ENCODE measurements at places on chromosomes 4 and X.

GRCh38 chrX:131763674-131764073 is 219.8 kb downstream of the OR13H1 start:
- no peak for DNase-seq

DNA sequence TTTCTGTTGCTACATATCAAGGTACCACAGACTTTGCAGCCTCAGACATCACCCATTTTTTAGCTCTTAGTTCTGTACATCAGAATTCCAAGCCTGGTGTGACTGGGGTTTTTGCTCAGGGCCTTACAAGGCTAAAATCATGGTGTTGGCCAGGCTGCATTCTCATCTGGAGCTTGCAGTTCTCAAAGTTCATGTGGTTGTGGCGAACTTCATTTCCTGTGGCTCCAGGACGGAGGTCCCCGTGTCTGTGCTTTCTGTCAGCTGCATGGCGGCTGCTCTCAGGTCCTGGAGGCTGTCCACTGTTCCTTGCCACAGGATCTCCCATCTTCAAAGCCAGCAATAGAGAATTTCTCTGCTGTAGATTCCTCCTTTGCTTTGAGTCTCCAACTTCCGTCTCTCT is 157.4 kb downstream of the STIM2 start:
- no peak for DNase-seq

DNA sequence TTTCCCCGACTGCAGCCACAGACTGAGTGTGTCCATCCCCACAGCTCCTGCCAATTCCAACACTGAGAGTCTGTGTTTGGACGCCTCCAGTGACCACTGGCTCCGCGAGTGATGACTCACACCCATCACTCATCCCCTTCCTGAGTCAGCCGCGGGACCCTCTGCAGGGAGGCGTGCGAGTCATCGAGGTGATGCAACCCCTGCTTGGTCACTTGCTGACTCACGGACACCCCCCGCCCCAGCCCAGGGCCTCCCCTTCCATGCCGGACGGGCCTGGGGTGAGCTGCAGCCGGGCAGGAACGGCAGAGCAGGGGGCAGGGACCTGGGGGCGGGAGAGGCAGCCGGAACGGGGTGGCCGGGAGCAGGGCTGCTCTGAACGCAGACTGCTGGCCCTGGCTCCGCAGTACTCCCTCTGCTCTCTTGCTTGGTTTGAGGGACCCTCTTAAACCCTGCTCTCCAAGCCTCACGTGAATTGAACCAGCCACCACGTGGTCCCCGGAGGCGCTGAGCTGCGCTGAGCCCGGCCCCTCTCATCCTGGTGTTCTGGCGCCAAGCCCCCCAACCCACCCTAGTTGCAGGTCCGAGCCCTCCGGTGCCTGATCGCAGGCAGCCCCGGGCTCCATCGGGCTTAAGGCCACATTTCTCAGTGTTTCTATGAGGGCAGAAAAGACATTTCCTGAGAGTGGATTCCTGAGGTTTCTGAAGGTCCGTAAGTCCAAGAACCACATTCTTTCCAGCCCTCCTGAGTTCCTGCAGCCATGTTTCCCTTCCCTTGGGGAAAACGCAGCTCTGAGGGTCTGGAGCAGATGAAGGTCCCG is 32.4 kb downstream of the FGFRL1 start:
- DNase-seq = no peak

DNA sequence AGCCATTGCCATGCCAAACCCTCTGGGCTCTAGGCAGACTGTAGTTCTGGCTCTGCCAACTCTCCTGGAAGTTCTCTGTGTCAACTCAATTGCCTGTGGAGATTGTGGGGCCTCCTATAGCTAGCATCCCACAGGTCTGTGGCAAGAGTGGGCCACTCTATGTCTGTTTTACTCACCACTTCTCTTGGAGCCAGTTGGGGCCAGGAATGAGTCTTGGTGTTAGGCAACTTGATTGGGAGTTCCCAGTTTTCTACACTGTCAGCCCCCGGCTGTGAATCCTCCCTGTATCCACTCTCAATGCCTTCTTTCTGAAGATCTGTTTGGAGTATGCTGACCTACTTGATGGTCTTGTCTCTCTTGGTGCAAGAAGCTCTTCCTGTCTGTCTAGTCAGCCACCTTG is 48.2 kb upstream of the EPGN start:
- no peak for DNase-seq

DNA sequence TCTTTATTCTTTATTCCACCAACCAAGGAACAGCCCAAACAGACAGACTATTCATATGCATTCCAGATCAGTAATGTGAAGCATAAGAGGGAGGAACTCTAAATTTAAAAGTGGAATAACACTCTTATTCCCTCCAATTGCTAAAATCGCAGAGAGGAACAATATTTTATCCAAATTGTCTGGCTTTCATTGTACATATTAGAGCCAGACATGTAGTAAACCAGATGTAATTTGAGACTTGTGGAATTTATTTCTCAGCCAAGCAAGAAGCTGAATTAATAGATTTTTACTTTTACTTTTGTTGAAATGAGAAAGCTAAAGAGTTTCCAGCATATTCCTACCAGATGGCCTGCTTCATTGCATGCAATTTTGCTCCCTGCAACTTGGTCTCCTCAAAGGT is 674.6 kb upstream of the SLIT2 start:
- no peak for DNase-seq

DNA sequence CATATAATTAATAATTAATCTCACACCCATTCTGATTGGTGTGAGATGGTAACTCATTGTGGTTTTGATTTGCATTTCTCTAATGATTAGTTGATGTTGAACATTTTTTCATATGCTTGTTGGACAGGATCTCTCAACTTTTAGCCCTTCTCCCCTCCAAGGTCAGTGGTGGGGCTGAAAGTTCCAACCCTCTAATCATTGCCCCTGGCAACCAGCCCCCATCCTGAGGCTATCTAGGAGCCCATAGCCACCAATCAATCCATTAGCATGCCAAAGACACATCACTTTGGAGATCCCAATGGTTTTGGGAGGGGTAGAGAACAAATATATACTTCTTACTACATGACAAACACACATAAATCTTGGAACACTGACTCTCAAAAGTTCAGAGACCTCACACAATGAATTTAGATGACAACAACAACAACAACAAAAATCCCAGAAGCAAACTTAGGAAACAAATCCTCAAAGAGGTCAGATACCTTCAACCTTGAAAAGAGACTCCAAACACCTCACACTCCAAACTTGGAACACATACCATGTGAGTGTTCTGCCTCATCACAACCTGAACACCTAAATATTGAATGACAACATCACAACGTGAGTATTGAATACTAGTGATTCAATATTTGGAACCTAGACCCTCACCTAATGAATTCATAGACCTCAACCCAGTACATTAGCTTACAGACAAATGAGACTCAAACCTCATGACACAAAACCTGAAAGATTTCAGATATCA is 19.0 kb upstream of the PAGE4 start:
- DNase-seq = no peak

DNA sequence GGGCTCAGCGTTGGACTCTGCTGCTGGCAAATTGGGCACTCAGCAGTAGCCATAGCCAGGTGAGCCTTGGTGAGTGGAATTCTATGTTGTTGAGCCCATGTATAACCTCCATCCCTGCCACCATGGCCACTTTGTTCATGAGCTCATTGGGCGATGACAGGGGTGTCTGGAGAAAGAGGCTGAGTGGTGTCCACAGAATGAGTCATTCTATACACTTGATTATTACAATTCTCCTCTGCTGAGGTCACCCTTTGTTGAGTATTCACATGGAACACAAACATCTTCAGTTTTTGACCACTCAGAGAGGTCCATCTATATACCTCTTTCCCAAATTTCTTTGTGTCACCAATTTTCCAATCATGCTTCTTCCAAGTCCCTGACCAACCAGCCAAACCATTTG is 1341.7 kb downstream of the PCDH7 start:
- no peak for DNase-seq

GRCh38 chrX:22043872-22044271 is 11.7 kb downstream of the PHEX start:
- no peak for DNase-seq

DNA sequence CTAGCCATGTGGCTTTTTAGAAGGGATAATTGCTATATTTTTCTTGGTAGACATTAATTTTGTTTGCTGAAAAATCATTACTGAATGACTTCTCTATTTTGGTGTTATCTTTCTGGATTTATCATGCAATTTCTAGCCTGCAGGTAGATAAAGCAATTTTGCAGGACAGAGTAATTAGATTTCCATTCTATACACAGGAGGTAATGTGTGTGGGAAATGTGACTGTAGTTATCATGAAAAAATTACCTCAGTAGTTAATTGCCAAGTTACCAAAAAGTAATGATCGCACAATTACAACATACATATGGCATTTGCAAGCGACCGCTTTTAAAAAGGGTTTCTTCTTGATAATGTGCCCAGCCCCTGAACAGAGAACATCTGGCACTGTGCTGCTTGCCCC is 66.1 kb downstream of the KIT start:
- DNase-seq = no peak

DNA sequence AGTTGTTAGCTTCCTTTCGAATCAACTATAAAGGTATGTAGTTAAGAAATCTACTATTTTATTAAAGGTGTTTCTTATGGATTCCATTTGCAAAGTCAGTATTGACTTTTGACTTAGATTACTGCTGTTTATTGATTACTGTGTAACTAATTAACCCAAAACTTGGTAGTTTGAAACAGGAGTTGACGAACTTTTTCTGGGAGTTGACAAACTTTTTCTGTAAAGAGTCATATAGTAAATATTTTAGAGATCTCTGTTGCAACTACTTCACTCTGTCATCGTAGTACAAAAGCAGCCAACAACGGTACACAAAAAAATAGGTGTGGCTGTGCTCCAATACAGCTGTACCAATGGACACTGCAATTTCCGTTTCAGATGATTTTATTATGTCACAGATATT is 30.2 kb downstream of the AGA start:
- DNase-seq = no peak

- DNase-seq = no peak
Observed at GRCh38 chr4:6990661-6991060, 52.5 kb upstream of the TADA2B start.

Data from activated CD8-positive, alpha-beta memory T cell treated with anti-CD3 and anti-CD28 coated beads for 48 hours (primary cell).